IPS DF 6.9 (cell line): ENCODE measurements at places on chromosomes 6 and 20.

- H3K27ac ChIP-seq, result no peak overlapping the region
- H3K4me1 ChIP-seq, result no peaks in the 10 kb centered on the region
- no peaks in the 10 kb centered on the region for H3K36me3 ChIP-seq
- no peaks in the 10 kb centered on the region for H3K27me3 ChIP-seq
- no peak for DNase-seq
Observed at GRCh38 chr20:1334370-1334731, 5.4 kb upstream of the SDCBP2 start.

DNA sequence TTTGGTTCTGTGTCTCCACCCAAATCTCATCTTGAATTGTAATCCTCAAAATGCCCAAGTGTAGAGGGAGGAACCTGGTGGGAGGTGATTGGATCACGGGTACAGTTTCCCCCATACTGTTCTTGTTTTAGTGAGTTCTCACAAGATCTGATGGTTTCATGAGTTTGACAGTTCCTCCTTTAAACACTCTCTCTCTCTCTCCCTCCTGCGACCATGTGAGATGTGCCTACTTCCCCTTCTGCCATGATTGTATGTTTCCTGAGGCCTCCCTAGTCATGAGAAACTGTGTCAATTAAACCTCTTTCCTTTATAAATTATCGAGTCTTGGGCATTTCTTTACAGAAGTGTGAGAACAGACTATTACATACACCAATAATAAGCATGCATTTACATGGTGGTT is 12.1 kb upstream of the EYS start:
- H3K27ac ChIP-seq, result no peak overlapping the region
- no peak for DNase-seq
- H3K36me3 ChIP-seq, result no peaks in the 10 kb centered on the region
- H3K4me1 ChIP-seq, result no peaks in the 10 kb centered on the region

- no peak overlapping the region for H3K27ac ChIP-seq
- no peak for DNase-seq
- H3K4me1 ChIP-seq, result peaks cover 3% of the 10 kb centered on the region; the same call in 1 of the 2 replicates
- H3K4me3 ChIP-seq, result no peak overlapping the region
Observed at GRCh38 chr6:41404182-41404845, 68.9 kb downstream of the NCR2 start.

GRCh38 chr20:19890445-19891051 is 126.6 kb upstream of the NAA20 start:
- H3K27ac ChIP-seq, result no peak overlapping the region
- no peaks in the 10 kb centered on the region for H3K36me3 ChIP-seq
- no peak overlapping the region for H3K4me3 ChIP-seq
- H3K4me1 ChIP-seq, result 0 out of 2 replicates have a peak, but pooled peaks cover 2% of the 10 kb centered on the region

DNA sequence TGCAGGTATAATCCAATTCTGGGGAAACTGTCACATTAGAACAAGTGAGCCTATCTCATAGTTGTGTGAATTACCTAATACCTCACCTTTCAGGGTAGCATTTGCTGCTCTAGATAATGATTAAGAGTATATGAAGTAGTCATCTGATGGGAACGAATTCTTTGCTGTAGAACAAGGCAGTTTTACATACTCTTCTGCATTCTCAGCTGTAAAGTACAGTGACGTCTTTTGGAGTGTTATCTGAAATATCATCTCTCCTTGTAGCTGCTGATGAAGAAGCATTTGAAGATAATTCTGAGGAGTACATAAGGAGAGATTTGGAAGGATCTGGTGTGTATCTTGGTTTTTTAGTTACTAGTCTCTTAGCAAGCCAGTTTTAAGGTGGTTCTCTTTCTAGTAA is 28.4 kb downstream of the CSE1L start:
- H3K27me3 ChIP-seq, result no peaks in the 10 kb centered on the region
- DNase-seq, result no peak
- H3K36me3 ChIP-seq, result peaks cover 17% of the 10 kb centered on the region
- no peak overlapping the region for H3K27ac ChIP-seq
- H3K4me1 ChIP-seq, result no peaks in the 10 kb centered on the region
- no peak overlapping the region for H3K4me3 ChIP-seq

- H3K4me3 ChIP-seq, result no peak overlapping the region
- H3K36me3 ChIP-seq, result no peaks in the 10 kb centered on the region
- H3K4me1 ChIP-seq, result no peaks in the 10 kb centered on the region
- H3K27me3 ChIP-seq, result no peaks in the 10 kb centered on the region
Observed at GRCh38 chr6:95693108-95693507, 115.8 kb downstream of the MANEA start.

DNA sequence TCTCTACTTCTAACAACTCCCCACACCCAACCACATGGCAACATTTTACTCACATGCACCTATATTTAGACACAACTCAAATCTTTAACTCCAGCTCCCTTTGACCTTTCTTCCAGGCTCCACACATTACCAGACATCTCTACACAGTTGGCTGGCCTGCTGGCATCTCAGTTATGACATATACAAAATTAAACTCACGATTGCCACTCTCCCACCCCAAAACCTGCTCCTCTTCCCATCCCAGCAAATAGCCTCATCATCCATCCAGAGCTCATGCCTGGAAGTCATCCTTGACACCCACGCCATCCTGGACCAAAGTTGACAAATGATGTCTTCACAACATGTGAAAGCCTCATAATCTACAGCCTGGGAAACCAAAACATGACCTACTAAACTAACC is 176.6 kb downstream of the PKHD1 start:
- DNase-seq, result no peak
- no peak overlapping the region for H3K27ac ChIP-seq
- H3K36me3 ChIP-seq, result no peaks in the 10 kb centered on the region
- H3K4me1 ChIP-seq, result no peaks in the 10 kb centered on the region
- no peaks in the 10 kb centered on the region for H3K27me3 ChIP-seq

DNA sequence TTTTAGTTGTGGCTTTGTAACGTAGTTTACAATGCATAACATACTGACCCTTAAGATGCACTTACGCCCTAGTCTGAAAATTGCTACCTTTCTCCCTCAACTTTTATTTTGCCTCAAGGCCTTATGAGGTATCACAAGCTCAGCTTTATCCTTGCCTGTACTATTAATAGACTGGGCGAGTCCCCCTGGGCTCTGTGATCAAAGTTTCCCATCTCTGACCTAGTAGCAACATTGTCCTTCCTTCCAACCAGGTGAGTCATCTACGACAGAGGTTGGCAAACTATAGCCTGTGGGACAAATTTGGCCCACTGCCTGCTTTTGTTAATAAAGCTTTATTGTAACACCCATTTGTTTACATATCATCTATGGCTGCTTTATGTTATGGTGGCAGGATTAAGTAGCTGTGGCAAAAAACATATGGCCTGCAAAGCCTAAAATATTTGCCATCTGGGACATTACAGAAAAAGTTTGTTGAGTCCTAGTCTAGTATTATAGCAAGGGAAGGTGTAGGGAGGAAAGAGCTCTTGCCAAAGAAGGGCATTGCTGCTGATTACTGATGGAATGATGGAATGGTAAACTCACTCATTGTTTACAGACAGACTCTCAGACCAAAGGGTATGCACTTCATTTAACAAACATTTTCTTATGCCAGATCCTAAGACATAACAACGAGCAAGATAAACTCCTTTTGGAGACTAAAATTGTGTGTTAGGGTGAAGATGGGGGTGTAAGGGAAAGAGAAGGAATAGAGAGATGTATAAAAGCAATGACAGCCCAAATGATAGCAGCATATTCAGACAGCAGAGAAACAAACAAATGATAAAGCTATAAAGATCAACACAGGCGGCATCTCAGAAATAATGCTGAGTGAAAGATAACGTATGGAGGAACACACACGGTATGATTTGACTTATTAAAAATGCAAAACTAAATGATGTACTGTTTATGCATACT is 74.2 kb downstream of the SLC22A23 start:
- 0 out of 2 replicates have a peak, but pooled peaks cover 3% of the 10 kb centered on the region for H3K36me3 ChIP-seq
- no peaks in the 10 kb centered on the region for H3K27me3 ChIP-seq
- DNase-seq, result no peak
- H3K4me1 ChIP-seq, result no peaks in the 10 kb centered on the region; the same call in 1 of the 2 replicates
- no peak overlapping the region for H3K4me3 ChIP-seq

DNA sequence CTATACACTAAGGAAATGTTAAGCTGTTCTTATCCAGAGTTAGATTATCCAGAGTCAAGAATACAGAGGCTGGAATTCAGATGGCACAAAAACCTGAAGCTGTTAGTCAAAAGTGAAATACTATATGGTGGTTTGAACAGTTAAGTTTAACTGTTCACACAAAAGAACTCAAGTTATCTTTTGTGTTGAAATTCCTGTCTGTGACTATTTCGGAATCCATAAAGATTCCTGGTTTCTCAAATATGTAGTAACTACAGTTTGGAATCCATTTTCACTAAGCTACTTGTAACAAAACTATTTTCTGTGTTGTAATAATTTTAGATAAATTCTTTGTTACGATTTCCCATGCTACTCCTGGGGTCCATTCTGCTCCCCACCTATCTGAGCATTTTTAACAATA is 24.5 kb downstream of the FIG4 start:
- H3K4me3 ChIP-seq, result no peak overlapping the region
- H3K36me3 ChIP-seq, result no peaks in the 10 kb centered on the region
- H3K27ac ChIP-seq, result no peak overlapping the region
- 0 out of 2 replicates have a peak, but pooled peaks cover 2% of the 10 kb centered on the region for H3K4me1 ChIP-seq

- peaks cover 5% of the 10 kb centered on the region for H3K4me1 ChIP-seq
- H3K27ac ChIP-seq, result no peak overlapping the region
- H3K27me3 ChIP-seq, result no peaks in the 10 kb centered on the region
- no peak for DNase-seq
Observed at GRCh38 chr6:157631838-157632614, 191.0 kb upstream of the SNX9 start.

GRCh38 chr6:138001750-138002349 is 105.4 kb downstream of the PERP start:
- H3K27me3 ChIP-seq, result no peaks in the 10 kb centered on the region
- peak; percentile 35 for DNase-seq
- H3K4me3 ChIP-seq, result no peak overlapping the region
- H3K27ac ChIP-seq, result no peak overlapping the region
- H3K36me3 ChIP-seq, result no peaks in the 10 kb centered on the region

GRCh38 chr6:29828471-29828797 is 809 bp downstream of the HLA-G start:
- H3K4me1 ChIP-seq, result peaks cover 1% of the 10 kb centered on the region; the same call in 1 of the 2 replicates
- H3K27ac ChIP-seq, result no peak overlapping the region
- no peak for DNase-seq
- H3K36me3 ChIP-seq, result no peaks in the 10 kb centered on the region

DNA sequence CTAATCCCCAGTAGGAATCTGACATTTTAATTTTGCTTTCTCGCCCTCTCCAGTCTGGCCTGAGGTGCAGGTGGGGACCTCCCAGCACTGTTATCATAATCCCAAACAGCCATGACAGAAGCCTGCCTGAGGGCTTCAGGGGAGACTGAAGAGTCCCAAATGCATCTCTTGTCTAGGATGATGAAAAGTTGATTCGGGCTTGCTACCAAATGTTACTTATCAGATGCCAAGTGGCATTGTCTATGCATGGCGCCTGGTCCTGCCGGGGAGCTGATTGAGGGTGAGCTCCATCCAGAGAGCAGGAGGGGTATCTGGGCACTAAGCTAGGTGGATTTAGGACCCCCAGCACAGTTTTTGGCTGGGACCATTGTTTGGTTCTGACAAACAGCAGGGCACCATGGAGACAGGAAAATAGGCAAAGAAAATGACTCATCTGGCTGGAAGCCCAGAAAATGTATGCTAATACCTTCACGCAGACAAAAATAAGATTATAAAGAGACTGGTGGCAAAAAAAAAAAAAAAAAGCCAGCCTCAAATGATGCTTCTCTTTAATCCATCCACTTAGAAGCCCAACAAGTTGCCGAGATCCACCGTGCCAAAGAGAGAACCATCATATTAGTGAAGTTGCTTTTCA is 513.7 kb upstream of the SULF2 start:
- no peaks in the 10 kb centered on the region for H3K27me3 ChIP-seq
- no peak for DNase-seq
- peaks cover 7% of the 10 kb centered on the region for H3K4me1 ChIP-seq
- no peak overlapping the region for H3K27ac ChIP-seq
- H3K4me3 ChIP-seq, result no peak overlapping the region

- no peak for DNase-seq
- no peaks in the 10 kb centered on the region for H3K4me1 ChIP-seq
- H3K36me3 ChIP-seq, result no peaks in the 10 kb centered on the region
- H3K27ac ChIP-seq, result no peak overlapping the region
Observed at GRCh38 chr6:146047371-146047770, 18.5 kb downstream of the GRM1 start.

DNA sequence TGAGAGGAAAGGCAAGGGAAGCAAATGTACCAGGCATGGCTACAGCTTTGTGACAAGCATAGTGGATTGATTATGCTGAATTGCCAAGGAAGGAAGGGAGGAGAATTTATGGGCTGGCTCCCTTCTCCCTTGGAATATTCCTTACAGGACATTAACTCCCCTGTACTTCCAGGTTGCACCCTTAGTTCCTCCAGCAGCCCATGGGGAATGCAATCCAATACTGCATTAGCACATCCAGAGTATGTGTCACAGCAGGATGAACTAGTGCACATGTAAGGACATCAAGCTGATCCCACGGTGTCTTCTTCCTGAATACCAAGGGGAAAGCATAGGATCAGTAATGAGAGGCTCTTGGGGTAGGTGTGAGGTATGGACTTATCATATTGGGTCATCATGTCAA is 390.7 kb upstream of the POU3F2 start:
- no peak overlapping the region for H3K27ac ChIP-seq
- DNase-seq, result no peak
- H3K36me3 ChIP-seq, result no peaks in the 10 kb centered on the region

- DNase-seq, result no peak
- no peak overlapping the region for H3K27ac ChIP-seq
- H3K4me3 ChIP-seq, result no peak overlapping the region
- no peaks in the 10 kb centered on the region for H3K27me3 ChIP-seq
Observed at GRCh38 chr20:61499859-61500554, 247.9 kb downstream of the CDH4 start.

- 0 out of 2 replicates have a peak, but pooled peaks cover 1% of the 10 kb centered on the region for H3K4me1 ChIP-seq
- no peak overlapping the region for H3K27ac ChIP-seq
- no peak for DNase-seq
Observed at GRCh38 chr6:134309227-134309626, 8.7 kb downstream of the SGK1 start.

DNA sequence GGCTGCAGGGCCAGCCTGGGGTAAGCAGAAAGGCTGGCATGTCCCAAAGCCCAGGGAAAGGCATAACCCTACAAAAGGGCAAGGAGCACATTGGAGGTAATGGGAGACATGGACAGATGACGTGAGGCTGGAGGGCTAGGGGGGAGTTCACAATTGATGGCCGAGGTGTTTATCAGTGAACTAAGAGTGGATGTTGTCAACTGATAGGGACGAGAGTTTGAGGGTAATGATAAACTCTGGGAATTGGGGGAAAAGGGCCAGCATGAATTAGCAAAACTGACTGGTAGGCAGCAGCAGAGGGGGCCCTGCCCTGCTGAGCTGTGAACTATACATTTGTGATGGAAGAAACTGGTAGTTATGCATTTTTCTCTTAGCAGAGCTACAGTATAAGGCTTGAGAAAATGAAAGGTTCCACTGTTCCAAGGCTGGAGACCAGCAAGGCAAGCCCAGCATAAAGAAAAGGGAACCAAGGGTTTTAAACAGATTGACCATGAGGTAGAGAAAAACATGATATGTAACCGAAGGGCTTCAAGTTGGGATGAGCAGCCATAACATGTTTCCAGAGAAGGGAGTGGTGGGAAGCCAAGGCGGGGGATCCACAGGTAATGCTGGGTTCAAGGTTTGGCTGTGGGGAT is 98.1 kb upstream of the MLN start:
- H3K36me3 ChIP-seq, result no peaks in the 10 kb centered on the region
- no peak overlapping the region for H3K4me3 ChIP-seq
- no peak for DNase-seq
- H3K27me3 ChIP-seq, result no peaks in the 10 kb centered on the region
